Stimulated activated CD8-positive, alpha-beta memory T cell treated with anti-CD3 and anti-CD28 coated beads, Interleukin-7, amount 100 ng/mL, for 1 hour (primary cell): ENCODE measurements at places on chromosomes 13 and 19.

DNA sequence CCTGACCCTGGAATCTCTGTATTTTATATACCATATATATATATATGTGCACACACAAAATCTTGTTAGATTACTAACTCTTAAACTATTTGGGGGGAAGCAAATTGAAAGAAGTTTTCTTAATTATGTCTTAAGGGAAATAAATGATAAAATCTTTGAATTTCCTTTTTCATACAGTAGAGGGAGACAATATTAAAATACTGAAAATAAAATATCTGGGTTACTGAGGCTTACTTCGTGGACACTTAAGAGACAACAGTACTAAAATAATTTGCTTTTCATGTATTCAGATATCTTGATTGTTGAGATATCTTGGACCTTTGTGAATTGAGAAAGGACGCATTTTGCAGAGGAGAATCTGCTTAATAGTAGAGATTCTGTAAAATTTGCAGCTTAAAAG lies 17.0 kb downstream of the SUGT1 start:
- no peak for DNase-seq

DNA sequence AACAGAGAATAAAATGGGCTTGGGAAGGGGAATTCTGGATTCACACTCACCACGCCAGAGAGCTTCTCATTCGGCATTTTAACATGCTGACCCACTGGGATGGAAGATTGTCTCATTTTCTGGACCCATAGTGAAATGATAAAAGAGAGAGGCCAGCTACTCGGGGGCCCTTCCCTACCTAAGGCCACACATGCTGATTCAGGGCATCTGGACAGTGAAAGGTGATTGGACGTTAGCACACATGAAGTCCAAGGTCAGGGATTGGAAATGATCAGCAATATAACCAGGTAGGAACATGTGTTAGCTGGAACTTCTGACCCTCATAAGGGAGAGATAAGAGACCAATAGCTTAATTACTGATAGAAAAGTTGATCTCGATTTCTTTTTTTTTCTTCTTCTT lies 183.7 kb downstream of the NUFIP1 start:
- no peak for DNase-seq

GRCh38 chr13:25302121-25302520 lies 696 bp downstream of the NUP58 start:
- DNase-seq = no peak

DNA sequence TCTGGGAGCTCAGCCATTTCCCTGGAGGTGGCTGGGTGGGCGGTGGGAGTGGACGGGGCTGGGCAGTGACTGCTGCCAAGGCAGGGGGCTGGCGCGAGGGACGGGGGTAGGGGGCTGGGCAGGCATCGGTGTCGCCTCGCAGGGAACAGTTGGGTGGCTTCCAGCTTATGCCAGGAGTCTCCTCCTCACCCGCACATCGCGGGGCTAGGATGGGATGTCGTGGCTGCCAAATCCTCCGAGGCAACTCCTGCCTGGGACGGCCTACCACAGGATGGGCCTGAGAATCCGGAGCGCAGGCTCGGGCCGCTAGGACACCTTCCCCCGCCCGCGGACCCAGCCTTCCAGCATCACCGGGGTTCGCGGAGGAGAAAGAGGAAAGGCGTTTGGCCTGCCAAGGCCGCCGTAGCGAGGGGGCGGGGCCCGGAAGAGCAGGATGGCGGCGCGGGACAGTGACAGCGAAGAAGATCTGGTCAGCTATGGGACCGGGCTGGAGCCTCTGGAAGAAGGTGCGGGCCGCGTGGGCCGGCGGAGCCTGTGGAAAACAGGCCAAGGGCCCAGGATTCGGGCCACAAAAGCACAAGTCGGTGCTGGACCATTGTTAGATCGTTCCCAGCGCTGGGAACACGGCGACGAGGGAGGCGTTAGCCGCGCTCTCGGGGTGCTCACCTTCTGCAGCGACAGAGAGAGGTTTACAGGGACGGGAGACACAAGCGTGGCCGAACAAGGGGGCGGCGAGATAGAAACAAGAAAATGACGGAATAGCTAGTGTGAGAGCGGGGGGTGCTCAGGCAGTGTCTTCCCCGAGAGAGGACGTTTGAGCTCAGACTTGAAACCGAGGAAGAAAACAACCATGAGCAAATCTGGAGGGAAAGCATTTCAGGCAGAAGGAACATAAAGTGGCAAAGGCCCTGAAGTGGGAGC lies at the start of gene GPATCH1:
Gene GPATCH1 (plus strand): TSS at position 421 of the 921 bp plus-strand sequence. CDS start 13 bp downstream, at position 434.
- DNase-seq = peak; percentile 68

DNA sequence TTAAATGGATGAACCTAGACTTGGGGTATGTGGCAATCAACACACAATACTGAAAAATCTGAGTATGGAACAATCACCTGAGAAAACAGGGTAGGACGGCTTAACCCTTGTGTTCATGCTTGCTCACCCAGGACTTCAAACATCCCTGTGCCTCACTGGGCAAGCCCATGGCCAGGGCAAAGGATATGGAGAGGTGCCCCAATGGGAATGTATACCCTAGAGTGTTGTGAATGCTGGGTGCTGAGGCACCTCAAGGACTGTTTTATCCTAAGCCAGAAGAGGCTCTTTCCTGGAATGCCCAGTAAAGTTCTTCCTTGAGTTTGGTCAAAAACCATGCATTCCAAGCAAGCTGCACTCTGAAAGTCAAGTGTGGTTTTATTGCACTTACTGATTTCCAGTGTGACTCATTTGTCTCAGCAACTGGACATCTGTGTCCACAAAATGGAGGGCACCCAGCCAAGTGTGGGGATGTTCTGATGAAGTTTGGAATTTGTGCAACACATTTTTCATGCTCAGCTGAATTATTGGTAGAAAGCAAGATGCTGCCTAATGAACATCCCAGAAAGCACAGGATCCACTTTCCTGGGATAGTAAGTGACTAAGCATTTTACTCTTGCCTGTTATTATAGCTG lies 531.3 kb downstream of the RFC3 start:
- no peak for DNase-seq

DNA sequence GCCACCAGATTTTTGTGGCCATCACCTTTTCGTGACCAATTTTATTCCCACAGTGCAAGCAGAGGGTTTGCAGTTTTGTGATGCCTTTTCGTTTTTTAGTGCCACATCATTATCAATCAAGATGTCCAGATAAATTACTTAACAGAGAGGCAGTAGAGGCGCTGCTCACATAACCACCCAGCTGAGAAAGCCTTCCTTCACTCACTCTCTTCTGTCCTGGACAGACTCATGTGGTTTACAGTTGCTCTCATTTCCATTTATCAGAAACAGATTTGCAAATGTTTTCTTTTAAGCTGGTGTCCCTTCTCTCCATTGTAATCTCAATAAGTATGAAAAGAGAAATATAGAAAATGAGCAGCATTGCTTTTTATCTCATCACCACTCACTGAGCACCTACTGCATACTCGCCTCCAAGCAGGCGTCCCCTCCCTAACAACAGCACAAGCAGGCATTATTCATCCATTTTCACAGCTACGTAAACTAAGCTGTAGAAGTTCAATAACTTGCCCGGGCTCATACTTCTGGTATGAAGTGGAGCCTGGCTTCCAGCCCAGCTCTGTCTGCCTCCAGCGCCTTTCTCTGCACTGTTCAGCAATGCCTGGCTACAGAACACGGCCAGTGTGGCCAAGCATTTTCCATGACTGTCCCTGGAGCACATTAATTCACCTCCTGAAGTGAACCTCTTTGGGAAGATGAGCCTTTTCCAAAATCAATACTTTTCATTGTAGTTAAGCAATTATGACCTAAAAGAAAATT lies 34.6 kb upstream of the KATNAL1 start:
- no peak for DNase-seq

DNA sequence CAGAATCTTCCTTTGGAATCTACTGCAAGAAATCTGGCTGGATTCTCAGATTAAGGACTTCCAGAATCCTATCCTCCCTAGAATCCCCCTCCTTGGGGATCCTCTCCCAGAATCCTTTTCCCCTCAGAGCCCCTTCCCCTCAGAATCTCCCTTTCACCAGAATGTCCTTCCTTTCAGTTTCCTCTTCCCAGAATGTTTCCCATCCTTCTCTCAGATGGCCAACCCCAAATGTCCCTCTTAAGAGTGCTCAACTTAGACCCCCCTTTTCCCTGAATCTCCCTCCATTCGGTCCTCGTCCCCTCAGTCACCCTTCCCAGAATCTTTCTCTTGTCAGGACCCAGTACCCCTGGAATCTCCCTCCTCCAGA lies 584 bp upstream of the RPS16 start:
- no peak for DNase-seq

DNA sequence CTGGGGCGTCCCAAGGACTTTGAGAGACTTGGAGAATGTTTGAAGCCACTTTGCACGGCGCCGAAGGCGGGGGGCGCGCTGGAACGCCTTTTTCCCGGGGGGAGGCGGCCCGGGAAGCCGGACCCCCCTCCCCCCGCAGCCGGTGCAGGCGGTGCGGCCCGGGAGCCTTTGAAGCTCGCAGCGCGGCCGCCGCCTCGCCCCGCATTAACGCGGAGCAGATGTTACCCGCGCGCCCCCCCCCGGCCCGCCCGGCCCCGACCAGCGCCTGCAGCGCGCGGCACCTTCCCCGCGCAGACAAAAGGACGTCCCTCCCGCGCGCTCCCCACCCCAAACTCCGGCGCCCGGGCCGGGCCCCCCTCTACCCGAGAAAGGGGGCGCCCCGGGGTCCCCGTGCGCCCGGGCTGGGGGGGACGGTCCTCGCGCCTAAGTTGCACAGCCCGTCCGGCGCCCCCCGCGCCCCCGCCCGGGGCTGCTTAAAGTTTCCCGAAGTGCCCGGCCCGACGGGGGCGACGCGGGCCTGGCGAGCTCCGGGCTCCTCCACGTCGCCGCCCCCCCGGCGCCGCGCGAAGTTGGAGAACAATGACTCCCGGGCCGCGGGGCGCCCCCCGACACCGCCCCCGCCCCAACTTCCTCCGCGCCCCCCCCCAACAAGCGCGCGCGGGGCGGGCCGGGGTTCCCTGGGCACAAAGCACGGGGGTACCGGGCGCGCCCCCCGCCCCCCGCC lies 685 bp downstream of the TCF3 start:
- DNase-seq = no peak

GRCh38 chr13:90443268-90443667 lies 904.2 kb upstream of the MIR17HG start:
- DNase-seq = no peak

GRCh38 chr19:2426611-2427428 lies 566 bp downstream of the TIMM13 start:
- DNase-seq = peak; percentile 7

GRCh38 chr13:48446464-48446863 lies 33.6 kb upstream of the LPAR6 start:
- no peak for DNase-seq

GRCh38 chr13:96749825-96750224 lies 244.5 kb downstream of the OXGR1 start:
- DNase-seq = no peak

- DNase-seq = no peak
Measured at GRCh38 chr19:18317961-18318800, 4.7 kb downstream of the LSM4 start.

DNA sequence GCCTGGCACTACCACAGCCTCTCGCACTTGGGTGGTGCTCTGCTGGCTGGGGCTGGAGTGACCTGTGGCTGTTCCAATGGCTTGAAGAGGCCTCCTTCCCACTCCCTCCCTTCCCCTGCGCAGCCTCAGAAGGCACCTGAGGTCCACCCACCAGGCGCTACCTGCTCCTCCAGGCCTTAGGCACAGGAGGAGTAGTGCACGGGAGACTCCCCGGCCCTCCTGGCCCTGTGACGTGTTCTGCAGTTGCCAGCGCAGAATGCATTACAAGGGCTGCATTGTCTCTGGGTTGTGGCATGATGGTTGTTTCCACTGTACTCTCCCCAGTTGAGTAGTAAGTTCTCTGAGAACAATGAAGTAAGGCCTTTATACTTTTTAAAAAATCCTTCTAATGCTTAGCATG lies 128.6 kb downstream of the TEX29 start:
- no peak for DNase-seq

- no peak for DNase-seq
Measured at GRCh38 chr13:84038001-84038400, 155.7 kb upstream of the SLITRK1 start.

DNA sequence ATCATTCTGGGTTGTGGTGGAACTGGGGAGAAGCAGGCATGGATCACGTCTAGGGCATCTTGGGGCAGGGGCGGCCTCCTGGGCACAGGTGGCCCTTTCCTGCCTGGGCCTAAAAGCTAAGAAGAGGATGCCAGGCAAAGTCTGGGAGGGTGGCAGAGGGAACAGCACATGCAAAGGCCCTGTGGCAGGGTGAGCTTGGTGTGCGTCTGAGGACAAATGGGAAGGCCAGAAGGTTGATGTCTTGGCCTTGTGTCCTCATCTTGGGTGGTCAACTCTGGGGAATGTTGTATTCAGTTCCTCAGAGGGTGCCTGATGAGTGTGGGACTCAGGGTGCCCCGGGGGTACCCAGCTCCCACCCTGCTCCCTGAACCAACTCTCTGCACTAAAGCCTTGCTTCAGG lies 5.4 kb upstream of the PLK5 start:
- no peak for DNase-seq

DNA sequence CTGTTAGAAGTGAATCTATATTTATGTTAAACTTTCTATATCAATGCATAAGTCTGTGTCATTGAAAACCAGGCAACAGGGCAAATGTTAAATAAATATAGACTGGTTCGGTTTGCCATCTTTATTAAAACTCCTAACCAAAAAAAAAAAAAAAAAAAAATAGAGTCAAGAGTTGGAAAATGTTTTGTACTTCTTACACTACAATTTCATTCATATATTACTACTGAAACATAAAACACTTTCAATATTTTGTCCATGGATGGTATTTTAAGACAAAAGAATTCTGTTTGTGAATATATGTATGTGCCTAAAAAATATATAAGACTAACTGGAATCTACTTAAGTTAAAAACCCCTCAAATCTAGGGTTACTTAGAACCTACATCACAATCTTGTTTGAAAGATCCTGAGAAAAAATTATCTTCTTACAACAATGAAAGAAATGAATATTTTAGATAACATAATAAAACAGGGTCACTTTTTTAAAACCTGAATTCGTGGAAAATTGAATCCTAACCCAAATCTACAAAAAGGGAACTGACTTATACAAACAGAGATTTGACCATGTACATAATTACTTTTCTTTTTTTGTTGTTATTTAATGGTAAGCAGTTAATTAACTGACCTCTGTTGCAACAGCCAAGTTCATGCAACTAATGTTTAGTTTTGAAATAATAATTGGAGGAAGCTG lies 5.1 kb downstream of the DACH1 start:
- no peak for DNase-seq

- DNase-seq = no peak
Measured at GRCh38 chr13:108227651-108228272, 9.6 kb downstream of the ABHD13 start.

GRCh38 chr13:65601855-65602254 lies 1628.3 kb downstream of the PCDH9 start:
- DNase-seq = no peak

DNA sequence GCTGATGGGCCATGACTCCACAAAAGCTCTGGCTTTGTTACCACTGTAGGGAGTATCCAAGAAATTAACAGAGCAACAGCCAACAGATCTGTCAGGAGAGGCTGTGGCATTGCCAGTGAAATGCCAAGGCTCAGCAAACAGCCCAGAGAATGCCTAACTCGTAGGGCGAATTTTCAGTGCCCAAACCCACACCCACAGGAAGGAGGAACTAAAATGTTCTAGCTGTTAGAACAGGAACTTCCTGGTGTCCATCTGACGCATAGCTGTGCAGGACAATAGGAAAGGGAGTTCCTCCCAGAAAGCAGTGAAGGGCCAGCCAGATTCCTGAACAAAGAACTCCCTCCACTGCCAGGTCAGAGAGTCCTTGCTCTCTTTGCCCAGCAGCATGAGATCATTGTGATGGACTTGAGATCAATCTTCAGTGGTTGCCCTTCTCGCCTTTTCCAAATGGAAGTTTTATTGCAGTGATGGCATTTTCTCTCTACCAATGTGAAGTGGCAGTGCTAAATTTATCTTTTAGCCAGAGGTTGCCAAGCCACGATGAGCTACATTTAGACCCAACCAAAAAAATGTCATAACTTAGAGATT lies 224.2 kb upstream of the STARD13 start:
- no peak for DNase-seq

GRCh38 chr19:2329501-2329916 lies 1.0 kb downstream of the SPPL2B start:
- no peak for DNase-seq
